ENCODE measurements at places on chromosomes 1 and 21. TPM values are rescaled to one million over a fixed set of nuclear protein-coding genes. Genes with fewer than 3 reads are reported as not detected.
A peak's percentile ranks its signal among the peaks of the same experiment; 100 is the strongest.

DNA sequence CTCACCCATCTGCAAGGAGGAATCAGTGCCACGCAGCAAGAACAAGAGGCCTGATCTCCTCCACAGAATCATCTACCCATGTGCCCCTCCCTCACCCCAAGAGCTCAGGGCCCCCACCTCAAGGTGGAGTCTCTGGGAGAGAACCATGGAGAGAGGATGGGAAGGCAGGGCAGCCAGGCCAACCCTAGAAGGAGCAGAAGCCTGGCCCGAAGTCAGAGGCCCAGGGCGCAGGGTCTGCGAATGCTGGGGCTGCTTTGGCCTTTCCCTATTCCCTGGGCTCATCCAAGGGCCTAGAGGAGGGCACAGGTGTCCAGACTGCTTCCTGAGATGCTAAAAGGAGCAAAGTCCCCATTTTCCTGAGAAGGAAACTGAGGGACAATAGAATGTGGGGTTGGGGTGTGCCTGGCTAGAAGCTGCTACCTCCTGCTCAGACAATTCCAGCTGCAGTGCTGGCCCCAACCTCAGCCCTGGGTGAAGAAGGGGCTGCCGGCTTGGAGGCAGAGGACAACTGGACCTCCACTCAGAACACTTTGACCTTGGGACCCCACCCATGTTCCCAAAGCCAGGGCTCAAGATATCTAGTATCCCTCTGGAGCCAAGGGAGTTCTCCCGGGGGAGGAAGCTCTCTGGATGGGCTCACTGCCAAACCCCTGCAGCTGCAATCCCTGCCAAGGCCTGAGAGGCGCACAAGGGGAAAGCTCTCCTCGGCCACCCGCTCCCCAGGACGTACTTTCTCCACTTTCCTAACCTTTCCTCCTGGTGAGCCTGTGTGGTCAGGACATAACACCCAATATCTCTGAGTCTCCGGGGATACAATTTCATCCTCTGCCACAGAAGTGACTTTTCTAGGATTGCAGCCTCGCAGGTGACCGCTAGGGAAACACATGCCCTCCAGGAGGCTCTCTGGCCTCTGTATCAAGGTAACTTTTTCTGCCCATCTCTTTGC lies 16.6 kb upstream of the LEMD1 start:
- H3K4me1 ChIP-seq, result peaks cover 34% of the 10 kb centered on the region
- H3K27ac ChIP-seq, result no peak overlapping the region
- H3K4me3 ChIP-seq, result no peak overlapping the region
- DNase-seq, result no peak
- no peaks in the 10 kb centered on the region for H3K36me3 ChIP-seq

DNA sequence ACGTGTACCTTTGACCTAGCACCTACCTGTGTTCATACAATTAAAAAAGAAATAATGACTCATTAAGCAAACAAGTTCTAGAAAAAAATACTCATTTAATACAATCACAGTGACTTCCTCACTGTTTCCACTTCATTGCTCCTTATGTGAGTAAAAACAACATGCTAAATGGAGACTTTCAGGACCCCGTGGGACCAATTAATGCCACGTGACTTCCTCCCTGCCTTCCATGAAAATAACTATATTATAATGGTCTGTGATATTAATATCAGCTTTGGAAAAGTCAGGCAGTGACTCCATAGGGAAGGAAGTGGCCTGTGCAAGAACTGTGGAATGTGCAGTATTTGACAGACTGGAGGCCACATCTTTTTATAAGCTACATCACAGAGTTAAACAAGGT lies 337.8 kb downstream of the HLX start:
- no peaks in the 10 kb centered on the region for H3K27me3 ChIP-seq
- DNase-seq, result no peak
- H3K27ac ChIP-seq, result no peak overlapping the region
- no peak overlapping the region for H3K4me3 ChIP-seq

DNA sequence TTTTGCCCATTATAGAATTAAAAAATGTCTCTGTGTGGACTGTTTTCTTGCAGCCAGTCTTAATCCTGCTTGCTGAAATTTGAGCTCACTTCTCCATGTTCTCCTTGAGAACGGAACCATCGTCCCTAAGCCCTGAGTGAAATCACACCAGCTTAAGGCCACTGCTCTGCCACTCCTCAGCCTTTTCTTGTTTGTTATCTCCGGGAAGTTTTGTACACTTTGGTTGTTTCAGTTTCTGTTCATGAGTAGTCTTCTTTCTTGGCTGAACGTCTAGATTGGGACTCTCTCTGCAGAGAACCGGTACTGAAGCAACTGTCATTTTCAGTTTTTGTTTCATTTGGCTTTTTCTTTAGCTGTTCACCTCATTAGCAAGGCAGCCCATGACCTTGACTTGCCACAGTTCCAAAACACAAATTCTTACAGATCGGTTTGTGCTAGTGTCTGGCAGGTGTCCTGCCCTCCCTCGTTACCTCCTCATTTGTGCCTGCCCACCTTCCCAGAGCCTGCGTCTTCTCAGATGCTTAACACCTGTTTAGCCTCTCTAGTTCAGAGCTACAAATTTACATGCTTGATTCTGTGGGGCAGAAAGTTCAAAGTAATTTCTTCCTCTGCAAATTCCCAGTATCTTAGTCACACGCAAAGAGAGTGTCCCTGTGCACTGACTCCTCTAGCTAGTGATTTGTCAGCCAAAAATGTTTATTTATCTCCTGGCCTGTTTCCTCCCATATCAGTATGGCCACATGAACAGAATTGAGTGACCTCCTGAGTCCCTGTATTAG lies 12.4 kb downstream of the PSEN2 start:
- no peak for DNase-seq
- no peak overlapping the region for H3K27ac ChIP-seq
- no peaks in the 10 kb centered on the region for H3K27me3 ChIP-seq
- peak overlapping the region; percentile 53 for H3K4me3 ChIP-seq

RAB25 gene
- total RNA-seq, result not detected

DNA sequence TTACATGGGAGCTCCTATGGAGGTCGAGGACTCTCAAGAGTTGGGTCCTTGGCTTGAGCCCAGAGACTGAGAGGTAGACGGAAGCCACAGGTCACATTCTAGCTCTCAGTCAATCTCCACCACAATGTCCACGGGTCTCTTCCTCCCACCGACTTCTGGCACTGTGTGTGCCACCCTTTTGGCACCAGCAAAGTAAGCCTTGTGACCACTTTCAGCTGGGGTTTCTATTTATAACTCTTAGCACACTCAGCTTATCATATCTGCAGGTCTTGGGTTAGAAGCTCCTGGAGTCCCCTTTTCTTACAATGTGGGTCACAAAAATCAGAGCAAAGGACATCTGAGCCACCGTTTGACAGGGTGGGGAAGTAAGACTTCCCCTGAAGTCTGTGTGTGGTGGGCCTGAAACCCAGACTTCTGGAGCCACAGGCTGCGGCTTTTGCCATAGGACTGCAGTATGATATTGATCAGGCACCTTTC lies 28.3 kb downstream of the NCMAP start:
- H3K27ac ChIP-seq, result no peak overlapping the region
- peaks cover 9% of the 10 kb centered on the region for H3K27me3 ChIP-seq
- no peak overlapping the region for H3K4me3 ChIP-seq

- no peaks in the 10 kb centered on the region for H3K4me1 ChIP-seq
- no peak overlapping the region for H3K27ac ChIP-seq
- H3K4me3 ChIP-seq, result no peak overlapping the region
- no peak for DNase-seq
- H3K27me3 ChIP-seq, result no peaks in the 10 kb centered on the region
- H3K36me3 ChIP-seq, result peaks cover 39% of the 10 kb centered on the region
These were observed 25.1 kb upstream of the GPR88 start for GRCh38 chr1:100512803-100513352.

- no peak overlapping the region for H3K27ac ChIP-seq
- H3K27me3 ChIP-seq, result peaks cover 1% of the 10 kb centered on the region
- H3K36me3 ChIP-seq, result no peaks in the 10 kb centered on the region
- no peak overlapping the region for H3K4me3 ChIP-seq
- H3K4me1 ChIP-seq, result no peaks in the 10 kb centered on the region
These were observed 40.3 kb downstream of the CAPN9 start for GRCh38 chr1:230787471-230787870.

PDPN gene
- not detected for total RNA-seq

DNA sequence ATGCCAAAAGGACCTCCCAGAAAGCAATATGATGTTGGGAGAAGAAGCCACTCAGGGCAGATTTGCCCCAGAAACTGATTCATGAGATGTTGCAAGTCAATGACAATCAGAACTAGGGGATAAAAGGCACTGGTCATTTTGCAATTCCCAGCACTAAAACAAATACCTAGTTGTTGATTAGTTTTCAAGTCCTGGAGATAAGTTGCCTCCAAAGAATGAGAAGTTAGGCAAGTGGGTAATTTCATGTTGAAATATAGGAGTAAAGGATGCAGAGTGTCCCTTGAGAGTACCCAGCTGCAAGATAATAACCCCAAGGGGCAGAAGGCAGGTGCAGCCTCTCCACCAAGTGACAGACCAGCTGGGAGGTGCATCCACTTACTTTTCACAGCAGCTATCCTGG lies 363.6 kb downstream of the PBX1 start:
- no peak for DNase-seq
- no peaks in the 10 kb centered on the region for H3K36me3 ChIP-seq
- no peak overlapping the region for H3K4me3 ChIP-seq
- H3K27me3 ChIP-seq, result no peaks in the 10 kb centered on the region

- no peak overlapping the region for H3K4me3 ChIP-seq
- DNase-seq, result no peak
- peaks cover 7% of the 10 kb centered on the region for H3K27me3 ChIP-seq
- peaks cover 6% of the 10 kb centered on the region for H3K4me1 ChIP-seq
- H3K36me3 ChIP-seq, result no peaks in the 10 kb centered on the region
- peak overlapping the region; percentile 87 for H3K27ac ChIP-seq
These were observed 7.1 kb downstream of the PDZK1IP1 start for GRCh38 chr1:47182676-47183235.

DNA sequence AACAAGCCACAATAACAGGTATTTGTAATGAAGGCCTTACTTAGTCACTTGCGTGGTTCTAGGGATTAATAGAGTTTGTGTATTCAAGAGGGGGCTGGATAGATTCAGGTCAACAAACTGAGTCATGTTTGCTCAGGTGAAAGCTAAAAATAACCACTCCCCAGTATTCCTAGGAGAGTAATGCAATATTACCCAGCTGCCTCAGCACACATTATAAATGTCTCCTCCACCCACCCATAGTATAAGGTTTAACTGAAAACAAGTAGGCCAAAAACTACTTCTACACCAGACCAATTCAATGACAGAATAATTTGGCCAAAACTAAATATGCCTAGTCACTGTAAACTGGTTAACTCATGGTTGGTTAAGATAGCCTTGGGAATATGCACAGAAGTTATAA lies 34.4 kb downstream of the WLS start:
- no peaks in the 10 kb centered on the region for H3K4me1 ChIP-seq
- H3K4me3 ChIP-seq, result no peak overlapping the region
- no peak overlapping the region for H3K27ac ChIP-seq
- H3K36me3 ChIP-seq, result no peaks in the 10 kb centered on the region
- no peak for DNase-seq
- H3K27me3 ChIP-seq, result no peaks in the 10 kb centered on the region

PGBD5 gene
- total RNA-seq, result not detected

ACTL8 gene
- not detected for total RNA-seq

- no peaks in the 10 kb centered on the region for H3K27me3 ChIP-seq
- no peak overlapping the region for H3K4me3 ChIP-seq
- H3K36me3 ChIP-seq, result no peaks in the 10 kb centered on the region
- no peaks in the 10 kb centered on the region for H3K4me1 ChIP-seq
These were observed 254.8 kb upstream of the PLXNA2 start for GRCh38 chr1:208499026-208499425.

SYT6 gene
- total RNA-seq, result not detected

GRCh38 chr1:201646411-201647022 lies 107.6 kb downstream of the NAV1 start:
- H3K4me3 ChIP-seq, result no peak overlapping the region
- no peak for DNase-seq
- no peak overlapping the region for H3K27ac ChIP-seq
- H3K27me3 ChIP-seq, result peaks cover 8% of the 10 kb centered on the region
- H3K4me1 ChIP-seq, result no peaks in the 10 kb centered on the region

S100A11 gene
- total RNA-seq, result 262 TPM

DNA sequence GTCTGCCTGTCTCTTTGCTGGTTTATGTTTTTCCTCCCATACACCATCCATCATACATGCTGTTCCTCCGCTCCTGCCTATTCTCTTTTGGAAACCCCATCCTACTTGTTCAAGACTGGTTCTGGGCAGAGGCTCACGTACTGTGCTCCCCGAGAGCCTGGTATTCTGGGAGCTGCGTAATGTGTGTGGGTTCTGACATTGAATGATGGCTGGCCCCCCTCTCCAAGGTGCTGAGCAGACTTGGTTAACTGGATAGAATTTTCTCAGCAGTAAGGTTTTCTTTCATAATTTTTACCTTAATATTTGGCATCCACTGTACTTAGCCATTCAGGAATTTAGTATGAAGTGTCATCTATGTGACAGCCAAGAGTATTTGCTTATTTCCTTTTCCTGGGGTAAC lies 26.6 kb downstream of the COQ8A start:
- no peak overlapping the region for H3K4me3 ChIP-seq
- DNase-seq, result no peak
- H3K4me1 ChIP-seq, result no peaks in the 10 kb centered on the region
- no peaks in the 10 kb centered on the region for H3K27me3 ChIP-seq

DNA sequence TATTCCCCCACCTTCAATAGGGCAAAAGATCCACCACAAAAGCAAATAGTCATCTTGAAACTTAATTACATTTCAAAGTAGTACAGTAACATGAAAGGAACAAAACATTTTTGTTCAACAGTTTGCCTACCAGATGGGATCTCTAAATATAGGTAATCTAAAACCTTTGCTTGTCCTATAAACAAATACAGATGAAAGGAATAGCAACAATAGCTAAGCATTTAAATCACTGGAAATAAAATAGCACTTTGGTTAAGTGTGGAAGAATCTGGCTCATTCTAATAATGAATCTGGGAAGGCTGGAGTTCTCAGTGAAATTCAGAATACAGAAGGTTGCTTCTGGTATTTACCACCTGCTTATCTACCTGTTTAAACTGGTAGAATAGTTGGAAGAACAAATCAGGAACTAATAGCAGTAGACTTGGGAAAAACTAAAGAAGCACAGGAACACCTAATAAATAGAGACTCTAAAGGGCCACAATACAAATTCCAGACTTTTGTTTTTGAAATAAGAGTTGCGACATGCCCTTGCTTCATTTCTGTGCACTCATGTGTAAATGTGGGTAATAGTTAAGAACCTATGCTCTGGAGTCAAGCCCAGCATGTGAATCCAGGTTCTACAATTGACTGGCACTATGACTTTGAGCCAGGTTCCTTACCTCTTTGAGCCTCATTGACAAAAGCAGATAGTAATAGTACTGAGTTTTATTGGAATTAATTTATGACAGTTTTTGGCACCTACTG lies 2.3 kb upstream of the LYPLAL1 start:
- peaks cover 26% of the 10 kb centered on the region for H3K4me1 ChIP-seq
- no peak overlapping the region for H3K4me3 ChIP-seq
- H3K27me3 ChIP-seq, result no peaks in the 10 kb centered on the region
- H3K36me3 ChIP-seq, result no peaks in the 10 kb centered on the region
- no peak for DNase-seq
- no peak overlapping the region for H3K27ac ChIP-seq

KCNK1 gene
- total RNA-seq, result 1.4 TPM

COL11A1 gene
- total RNA-seq, result not detected

ABCD3 gene
- 38.8 TPM for total RNA-seq
